ENCODE measurements at places on chromosomes 11 and 22. TPM values are rescaled to one million over a fixed set of nuclear protein-coding genes. Genes with fewer than 3 reads are reported as not detected.

Gene CNGA4
- 0.32 TPM for total RNA-seq

Gene DERL3
- 46.9 TPM for total RNA-seq

Gene CARD16
- total RNA-seq = not detected

Gene P2RX3
- total RNA-seq = 0.18 TPM

Gene HMGXB4
- 8.1 TPM for total RNA-seq

Gene MS4A14
- not detected for total RNA-seq

Gene DCHS1
- total RNA-seq = 45.8 TPM

Gene MIAT
- 0.21 TPM for total RNA-seq

Gene RASGRP2
- total RNA-seq = 29.5 TPM

Gene SLC35C1
- total RNA-seq = 8.1 TPM

Gene NCF4
- not detected for total RNA-seq

Gene SCGB1A1
- not detected for total RNA-seq

Gene LARGE2
- 5.8 TPM for total RNA-seq

Gene TEX12
- total RNA-seq = not detected
